SIG-M5 (cell line): ENCODE measurements at places on chromosomes 5 and 9.

GRCh38 chr9:90069085-90069484, 464.3 kb downstream of the GADD45G start:
- no peak for DNase-seq

GRCh38 chr5:164244-164643, 27.1 kb upstream of the LRRC14B start:
- DNase-seq = no peak

DNA sequence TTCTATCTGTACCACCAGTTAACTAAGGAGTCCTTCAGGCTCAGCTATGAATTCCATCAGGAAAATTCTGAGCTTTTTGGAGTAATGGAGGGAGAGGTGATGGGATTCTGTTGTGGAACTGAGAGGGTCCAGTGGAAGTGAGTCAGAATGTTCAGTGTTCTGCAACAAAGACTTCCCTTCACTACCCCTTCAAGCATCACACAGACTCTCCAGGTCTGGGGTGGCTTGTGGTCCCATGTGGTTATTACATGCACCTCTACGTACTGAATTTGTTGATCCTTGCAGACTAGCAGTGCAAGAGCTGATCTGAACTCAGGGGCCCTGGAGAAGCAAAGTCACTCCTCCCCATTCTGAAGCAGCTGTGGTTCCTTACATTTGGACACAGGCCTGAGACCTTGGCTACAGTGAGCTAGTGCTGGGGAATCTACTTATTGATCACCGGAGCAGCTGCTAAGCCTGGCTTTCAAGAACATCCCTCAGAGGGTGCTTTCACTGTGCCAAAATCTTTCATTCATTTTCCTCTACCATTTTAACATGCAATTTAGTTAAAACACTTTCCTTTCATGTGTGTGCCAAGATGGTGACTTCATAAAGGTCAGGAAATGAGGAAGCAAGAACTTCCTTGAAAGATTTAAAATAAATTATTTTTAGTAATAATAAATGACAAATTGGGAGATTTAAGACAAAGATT, 75.0 kb upstream of the TNC start:
- DNase-seq = no peak

GRCh38 chr5:89989776-89990175, 419.8 kb downstream of the CETN3 start:
- no peak for DNase-seq

- DNase-seq = no peak
Observed at GRCh38 chr5:144944936-144945335, 774.3 kb downstream of the KCTD16 start.

DNA sequence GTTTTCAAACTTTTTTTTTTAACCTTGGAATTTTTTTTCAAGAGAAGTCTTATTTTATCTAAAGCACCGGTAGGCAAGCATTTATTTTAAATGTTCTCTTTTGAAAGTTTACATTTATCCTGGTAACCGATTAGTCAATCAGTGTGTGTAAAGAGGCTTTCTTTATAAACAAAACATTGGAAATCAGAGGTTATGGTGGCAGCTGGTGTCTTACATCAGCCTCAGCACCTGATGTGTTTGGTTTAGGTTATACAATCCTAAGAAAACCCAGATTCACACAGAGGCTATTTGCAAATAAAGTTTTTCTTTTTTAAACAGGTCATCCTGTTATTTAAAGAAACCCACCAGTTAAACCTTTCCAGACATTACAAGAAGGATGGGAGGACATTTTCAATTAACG, 173.3 kb upstream of the GDNF start:
- DNase-seq = no peak

GRCh38 chr5:43044181-43044914, 4.2 kb upstream of the ANXA2R start:
- no peak for DNase-seq

GRCh38 chr5:41338136-41338675, 124.9 kb upstream of the C6 start:
- no peak for DNase-seq

DNA sequence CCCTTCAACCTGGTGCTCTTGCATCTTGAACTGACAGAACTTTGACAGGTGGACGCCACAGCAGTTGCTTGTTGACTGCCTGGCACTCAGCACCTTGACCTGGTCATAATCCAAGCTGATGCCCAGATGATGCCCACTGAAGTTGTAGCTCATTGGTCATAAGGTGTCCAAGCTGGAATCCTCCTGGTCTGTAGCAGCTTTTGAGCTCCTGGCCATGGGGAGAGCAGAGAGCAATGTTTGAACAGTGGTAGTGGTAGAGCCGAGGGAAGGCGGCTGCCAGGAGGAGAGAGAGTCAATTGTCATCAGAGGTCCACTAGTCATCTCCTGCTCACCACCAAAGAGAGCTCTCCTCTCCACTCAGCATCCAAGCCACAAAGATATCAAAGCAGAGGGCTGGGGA, 23.3 kb downstream of the CSF2 start:
- DNase-seq = no peak

DNA sequence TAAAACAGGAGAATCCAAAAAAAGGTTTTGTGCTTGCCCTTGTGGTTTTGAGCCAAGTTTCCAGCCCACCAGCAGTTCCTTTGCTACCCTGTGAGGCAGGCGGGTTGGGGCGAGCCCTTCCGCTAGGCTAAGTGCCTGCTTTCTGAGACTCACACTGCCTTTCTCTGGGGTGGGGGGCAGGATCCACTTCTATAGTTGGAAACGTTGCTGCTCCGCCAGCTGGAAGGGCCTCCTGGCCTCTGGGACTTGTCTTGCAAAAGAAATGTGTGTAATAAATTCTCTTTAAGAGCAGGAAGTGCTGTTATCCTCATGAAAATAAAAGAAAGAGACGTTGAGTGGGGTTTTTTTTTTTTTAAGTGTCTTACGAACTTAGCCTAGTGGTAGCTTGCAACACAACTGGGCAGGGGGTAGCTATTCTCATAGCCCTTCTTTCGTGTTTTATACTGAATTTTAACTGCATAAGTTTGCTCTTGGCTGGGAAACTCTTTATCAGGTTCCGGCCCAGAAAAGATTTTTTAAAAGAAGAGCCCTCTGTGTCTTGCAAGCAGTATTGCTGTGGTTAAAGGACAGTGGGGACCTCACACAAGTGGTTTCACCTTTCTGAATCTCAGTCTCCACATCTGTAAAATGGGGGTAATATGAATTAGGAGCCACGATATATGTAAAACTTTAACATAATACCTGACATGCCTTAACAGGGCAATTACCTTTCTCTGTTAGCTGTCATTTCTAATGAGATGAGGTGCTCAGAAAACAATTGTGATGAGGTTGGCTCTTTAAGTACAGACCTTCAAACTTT, 19.8 kb downstream of the JADE2 start:
- peak; percentile 48 for DNase-seq

DNA sequence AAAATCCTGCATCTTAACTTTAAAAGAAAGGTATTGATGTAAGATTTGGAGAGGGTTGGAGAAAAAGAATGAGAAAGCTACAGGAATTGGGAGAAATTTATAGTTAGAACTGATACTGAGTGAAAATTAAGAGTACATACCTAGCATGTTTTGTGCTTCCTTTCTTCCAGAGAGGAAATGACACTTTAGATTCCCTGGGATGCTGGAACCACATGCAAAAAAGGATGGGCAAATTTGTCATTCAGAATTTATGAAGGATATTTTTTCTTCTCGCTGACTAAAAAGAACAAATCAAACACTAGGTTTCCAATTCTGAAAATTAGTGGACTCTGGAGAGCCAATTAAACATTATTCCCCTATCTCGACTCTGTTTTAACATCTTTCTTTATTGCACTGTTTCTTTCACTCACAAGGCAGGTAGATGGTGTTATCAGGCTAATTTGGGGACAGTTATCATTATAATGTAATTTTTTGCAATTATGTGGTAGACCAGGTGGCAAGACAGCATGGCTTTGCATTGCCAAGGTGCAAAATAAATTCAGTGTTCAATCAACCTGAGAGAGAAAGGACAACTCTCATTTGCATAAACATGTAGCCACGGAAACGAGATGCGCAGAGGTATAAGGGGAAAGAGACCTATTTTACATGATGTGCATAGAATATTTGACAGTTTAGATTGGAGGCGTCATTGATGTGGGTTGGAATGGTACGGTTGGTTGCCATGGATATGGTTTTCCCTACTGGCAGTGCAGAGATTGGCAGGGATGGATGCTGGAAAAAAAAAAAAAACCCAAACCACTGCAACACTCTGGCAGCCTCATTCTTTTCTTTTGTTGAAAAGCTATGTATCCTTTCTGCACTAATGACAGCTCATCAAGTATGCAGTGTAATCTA, 320.4 kb upstream of the CCNH start:
- no peak for DNase-seq

DNA sequence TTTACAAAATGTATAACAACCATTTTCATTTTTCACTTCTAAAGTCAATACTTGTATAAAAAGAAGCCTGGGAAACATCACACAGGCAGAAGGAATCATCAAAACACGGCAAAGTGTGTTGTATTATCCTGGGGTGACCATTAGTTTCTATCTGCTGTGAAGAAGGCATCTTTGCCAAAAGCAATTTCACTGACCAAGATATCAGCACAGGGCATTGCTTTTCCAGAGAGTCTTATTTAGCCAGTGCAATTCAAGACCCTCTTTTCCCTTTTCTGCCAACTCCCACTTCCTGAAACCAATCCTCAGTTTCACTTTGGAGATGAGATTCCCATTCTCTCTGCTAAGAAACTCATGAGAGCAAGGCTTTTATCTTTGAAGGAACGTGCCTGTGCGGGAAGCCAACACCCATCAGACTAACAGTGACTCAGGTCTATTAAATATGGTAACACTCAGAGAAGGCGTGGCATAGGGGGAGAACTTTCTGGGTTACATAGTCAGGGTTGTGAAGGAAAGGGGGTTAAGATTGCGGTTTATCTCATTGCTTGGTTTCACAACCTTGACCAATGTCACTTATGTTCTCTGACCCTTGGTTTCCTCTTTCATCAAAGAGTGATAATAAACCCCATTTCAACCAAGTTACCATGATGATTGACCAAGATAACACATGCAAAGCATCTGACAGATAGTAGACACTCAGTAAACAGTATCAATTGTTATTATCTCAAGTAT, 666.9 kb upstream of the KLF4 start:
- peak; percentile 16 for DNase-seq

DNA sequence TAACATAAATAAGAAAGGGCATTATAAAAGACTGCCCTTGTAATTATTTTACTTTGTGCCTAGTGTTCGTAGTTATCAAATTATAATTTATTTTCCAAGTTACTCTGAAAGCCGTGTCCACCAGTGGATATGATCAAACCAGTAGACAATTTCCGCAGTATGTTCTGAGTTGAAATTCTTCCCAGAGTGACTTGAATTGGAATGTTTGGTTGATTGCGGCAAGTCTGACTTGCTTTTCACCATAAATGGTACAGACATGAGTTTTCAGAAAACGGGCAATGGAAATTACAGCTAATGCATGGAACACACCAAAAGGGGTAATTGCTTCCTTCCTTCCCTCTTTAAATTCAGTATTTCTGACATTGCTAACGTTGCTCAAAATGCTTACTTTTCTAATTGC, 56.6 kb downstream of the CHSY3 start:
- no peak for DNase-seq

DNA sequence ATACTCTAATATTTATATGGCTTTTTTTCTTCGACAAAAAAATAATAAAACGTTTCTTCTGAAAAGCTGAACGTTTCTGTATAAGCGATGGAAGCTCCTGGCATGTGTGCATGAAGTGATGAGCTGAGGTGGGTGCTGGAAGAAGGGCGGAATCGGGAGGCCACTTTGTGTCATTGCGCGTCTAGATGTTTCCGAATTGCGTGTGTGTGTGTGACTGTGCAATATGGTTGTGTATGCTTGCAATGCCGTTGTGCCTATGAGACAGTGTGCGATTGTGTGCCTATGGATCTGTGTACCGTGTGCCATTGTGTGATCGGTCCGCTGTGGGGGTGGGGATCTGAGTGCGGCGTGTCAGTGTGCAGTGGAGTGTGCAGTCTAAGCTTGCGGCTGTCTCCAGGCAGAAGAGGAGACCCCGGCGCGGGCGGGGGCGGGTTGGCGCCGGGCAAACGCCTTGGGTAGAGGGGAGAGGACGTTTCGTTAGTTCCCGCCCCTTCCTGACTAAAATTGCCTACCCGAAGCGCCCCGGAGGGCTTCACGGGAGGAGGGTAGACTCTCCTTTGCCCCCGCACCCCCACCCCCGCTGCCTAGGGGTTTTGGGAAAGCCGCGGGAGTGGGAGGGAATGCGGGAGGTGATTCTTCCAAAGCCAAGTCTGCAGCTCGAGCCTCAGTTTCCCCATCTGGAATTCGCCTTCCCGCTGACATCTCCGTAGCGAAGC, 24.2 kb downstream of the PCDHGC5 start:
- no peak for DNase-seq

- DNase-seq = no peak
Observed at GRCh38 chr9:71821405-71821804, 53.1 kb upstream of the CEMIP2 start.

DNA sequence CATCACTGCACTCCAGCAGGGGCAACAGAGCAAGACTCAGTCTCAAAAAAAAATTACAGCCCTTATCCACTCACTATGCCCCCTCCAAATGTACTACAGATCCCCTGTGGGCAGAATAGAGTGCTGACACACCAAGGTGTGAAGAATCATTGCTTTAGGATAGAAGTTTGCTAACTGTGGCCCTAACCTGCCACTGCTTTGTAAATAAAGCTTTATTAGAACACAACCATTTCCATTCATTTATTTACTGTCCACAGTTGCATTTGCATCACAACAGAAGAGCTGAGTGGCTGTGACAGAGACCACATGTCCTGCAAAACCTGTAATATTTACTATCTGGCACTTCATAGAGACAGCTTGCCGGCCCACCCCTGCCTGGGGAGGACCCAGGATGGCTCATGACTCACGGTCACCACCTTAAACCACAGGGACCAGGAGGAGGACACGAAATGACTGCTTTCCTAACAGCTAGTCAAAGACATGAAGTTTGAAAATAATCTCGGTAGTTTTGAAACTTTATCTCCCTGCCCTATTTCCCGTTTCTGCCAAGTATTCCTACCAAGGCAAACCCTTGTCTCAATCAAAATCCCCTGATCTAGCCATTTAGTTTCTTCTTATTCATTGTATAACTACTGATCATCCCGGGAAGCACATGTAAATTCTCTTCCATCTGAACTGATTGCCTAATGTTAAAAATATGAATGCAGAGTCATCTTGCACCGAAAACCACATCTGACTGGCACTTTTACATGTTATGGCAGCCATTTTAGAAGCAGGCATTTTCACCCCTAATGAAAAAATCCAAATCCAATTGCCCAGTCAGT, 206.1 kb downstream of the SLIT3 start:
- no peak for DNase-seq
